Stimulated activated CD8-positive, alpha-beta memory T cell treated with anti-CD3 and anti-CD28 coated beads, Interleukin-15, amount 100 ng/mL, for 48 hours (primary cell): ENCODE measurements at places on chromosomes 13 and 19.

GRCh38 chr13:19590423-19590822, 29.1 kb upstream of the TPTE2 start:
- no peak for DNase-seq

DNA sequence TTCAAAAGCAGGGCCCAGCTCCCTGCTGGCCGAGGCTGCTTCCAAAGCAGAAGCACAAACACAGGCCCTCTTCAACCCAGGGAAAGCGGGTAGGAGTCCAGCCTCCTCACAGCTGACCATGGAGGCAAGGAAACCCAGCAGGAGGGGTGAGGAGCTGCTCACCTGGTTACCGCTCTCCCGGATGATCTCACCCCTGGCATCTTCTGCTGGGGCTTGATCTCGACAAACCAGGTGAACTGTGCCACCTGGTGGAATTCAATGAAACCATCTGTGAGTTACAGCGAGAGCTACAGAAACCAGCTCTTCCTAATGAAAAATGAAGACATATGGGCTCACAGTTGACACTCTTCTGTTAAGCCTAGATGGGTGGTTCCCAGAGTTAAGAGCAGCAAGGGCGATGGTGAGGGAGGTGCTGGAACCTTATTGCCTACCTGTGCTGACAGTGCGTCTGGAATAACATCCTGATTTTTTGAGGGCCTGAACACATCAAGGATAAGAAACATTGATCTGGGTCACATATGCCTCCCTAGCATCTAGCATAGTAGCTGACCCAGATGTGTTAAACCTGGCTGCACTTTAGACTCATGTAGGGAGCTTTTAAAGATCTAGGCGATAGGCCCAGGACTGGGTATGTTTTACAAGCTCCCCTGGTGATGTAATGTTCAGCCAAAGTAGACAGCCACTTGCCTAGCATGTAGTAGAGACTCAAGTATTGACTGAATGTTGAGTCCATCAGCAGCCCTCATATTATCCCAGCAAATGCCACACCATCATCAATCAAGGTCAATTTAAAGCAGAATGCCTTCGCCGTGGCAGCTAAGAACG, 6.1 kb downstream of the DHRS12 start:
- no peak for DNase-seq

GRCh38 chr13:109412283-109412901, 374.0 kb downstream of the IRS2 start:
- DNase-seq = no peak

DNA sequence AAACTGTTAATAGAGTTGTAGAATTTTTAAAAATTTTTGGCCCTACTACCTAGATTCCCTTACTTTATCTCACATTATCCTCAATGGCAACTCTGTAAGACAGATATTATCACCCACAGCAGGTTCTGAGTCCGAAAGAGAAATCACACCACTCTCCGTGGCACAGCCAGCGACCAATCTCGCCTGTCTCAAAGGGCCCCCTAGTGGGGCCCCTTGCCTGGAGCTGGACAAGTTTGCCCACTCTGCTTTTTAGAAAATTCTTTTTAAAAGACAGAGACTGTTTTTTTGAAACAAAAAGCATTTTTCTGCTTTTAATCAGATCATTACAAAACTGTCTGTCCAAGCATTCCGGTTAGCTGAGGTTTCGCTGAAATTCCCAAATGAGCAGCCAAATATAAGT, 21.7 kb downstream of the PHF11 start:
- DNase-seq = no peak
